ENCODE measurements at places on chromosomes 12 and 14.

DNA sequence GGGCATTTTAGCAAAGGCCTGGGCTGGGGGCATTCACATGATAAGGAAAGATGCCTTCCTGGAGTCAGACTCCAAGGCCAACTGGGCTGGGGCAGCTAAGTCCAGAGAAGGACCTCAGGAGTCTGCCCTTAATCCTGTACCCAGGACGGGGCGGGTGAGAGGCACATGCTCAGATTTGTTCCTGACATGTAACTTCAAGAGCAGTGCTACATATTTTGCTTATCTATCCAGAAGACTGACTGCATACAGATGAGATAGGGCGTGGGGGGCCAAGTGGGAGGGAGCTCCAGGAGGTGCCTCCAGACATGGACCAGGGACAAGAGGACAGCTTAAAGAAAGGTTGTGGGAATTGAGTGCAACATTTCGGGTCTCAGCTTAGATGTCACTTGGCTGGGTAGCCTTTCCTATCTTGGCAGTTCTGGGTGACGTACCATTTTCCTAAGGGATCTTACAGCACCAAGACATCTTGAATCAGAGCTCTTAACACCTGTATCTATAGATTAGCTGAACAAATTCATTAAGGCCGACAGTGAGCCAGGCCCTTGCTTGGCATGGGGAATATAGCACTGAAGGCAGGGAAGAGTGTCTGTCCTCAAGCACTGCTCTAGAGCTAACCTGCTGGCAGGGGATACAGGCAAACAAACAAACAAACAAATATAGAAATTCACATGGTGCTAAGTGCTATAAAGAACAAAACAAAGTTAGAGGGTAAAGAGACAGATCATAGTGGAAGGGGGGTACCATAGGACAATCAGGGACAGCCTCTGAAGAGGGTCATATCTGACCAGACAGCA is 61.2 kb downstream of the PTPN21 start:
- no peak for DNase-seq

- no peak for DNase-seq
These were observed 184.8 kb downstream of the SLC16A7 start for GRCh38 chr12:59780605-59781135.

- DNase-seq: no peak
These were observed 1075.8 kb upstream of the TMEM132C start for GRCh38 chr12:127191129-127191528.

DNA sequence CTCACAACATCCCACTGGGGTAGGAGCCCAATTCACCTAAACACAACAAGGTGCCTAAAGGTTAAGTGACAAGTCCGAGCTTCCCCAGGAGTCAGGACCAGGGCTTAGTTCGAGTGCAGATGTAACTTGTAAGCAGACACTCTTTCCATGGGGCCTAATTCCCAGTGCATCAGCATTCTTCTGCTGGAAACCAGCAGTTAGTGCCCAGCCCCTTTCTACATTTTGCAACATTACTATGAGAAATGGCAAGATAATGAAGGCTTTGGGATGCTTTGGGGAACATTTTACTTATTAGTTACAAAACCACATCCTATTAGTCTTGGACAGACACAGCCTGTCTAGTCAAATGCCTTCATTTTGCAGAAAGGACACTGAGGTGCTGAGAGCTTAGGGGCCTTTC is 179.8 kb downstream of the CALM1 start:
- no peak for DNase-seq

GRCh38 chr14:56808383-56809269 is 1.7 kb downstream of the OTX2 start:
- no peak for DNase-seq

GRCh38 chr12:103161582-103162362 is 204.3 kb downstream of the ASCL1 start:
- DNase-seq: no peak

DNA sequence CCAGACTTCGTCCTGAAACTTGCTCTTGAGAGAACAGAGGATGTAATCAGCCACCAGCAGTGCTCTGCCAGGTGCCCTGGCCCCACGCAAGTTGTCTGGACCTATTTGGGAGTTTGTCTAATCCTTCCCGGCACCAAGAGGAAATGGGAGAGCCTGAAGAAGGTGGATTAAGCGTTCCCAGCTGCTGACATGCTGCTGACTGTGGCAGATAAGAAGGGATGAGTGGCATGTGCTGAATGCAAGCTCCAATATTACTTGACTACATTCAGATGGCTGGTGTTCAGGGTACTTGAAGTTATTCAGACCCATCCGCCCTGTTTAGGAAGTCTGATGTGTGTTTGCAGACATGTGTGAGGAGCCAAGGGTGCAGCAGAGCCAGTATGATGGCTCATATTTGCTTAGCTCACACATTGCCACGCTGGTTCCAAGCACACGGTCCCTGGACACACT is 440.6 kb upstream of the CCDC196 start:
- no peak for DNase-seq

DNA sequence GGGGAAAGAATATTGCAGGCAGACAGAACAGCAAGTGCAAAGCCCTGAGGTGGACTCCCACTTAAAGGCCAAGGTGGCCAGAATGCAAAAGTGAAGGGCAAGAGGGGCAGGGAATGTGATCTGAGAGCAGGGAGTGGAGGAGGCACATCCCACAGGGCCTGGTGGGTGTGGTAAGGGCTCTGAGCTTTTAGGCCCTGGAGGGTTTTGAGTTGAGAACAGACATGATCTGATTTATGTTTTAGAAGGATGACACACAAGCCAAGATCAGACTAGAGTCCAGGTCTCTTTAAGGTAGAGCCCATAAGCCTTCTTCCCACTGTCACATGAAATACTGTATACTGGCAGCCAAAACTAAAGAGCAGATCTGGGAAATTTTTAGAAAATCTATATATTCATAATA is 162.5 kb downstream of the SLC38A4 start:
- DNase-seq: no peak

DNA sequence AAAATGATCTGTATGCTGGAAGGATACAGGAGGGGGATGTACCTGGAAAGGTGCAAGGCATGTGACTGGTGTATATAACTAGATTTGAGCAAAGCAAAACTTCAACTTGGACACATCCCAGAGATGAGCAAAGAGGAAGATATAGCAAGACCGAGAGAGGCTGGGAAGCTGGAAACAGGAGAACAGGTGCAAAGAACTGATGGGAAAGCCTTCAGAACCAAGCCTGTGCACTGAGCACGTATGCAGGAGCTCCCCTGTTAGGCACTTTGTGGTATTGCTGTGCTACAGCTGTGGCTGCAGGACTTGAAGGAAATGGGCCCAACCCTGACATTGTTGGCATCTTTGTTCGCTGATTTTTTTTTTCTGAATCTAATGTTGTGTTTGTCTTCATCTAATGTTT is 120.7 kb upstream of the PWP1 start:
- no peak for DNase-seq

- no peak for DNase-seq
These were observed 36.4 kb downstream of the CAMKK2 start for GRCh38 chr12:121260091-121260490.

DNA sequence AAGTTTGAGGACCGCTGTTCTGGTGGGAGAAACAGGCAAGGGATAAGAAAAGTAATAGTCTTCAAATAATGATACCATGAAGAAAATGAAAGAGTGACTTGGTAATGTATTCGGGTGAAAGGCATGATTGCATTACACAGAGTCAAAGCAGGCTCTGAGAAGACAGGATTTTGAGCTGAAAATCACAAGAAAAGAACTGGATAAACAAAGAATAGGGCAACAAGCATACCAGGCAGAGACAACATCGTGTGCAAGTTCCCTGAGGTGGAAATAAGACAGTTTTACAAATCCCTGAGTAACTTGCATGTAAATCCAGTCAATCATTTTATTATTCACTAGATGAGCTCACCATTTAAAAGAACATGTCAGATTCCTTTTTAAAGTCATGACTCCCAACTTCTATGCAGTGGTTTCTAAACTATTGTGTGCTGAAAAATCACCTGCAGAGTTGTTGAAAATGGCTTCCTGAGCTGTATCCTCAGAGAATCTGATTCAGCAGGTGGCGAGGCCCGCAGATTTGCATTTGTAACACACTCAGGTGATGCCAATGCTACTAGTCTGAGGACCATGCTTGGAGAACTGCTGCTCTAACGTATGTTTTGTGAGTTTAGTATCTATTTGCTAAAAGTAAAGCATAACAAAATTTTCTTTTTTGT is 133.0 kb upstream of the ABCD2 start:
- no peak for DNase-seq

- DNase-seq: no peak
These were observed 121.2 kb downstream of the DIP2B start for GRCh38 chr12:50626026-50626425.

- DNase-seq: no peak
These were observed 11.7 kb downstream of the SLC38A4 start for GRCh38 chr12:46814143-46814542.

DNA sequence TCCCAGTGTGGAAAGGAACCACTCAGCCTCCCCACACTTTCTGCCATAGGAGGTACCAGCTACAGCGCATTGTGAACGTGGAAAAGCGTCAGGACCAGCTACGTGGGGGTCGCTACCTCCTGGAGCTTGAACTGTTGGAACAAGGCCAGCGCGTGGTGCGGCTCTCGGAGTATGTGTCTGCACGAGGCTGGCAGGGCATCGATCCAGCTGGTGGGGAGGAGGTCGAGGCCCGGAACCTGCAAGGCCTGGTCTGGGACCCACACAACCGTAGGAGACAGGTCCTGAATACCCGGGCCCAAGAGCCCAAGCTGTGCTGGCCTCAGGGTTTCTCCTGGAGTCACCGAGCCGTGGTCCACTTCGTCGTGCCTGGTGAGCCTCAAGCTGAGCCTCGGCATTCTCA is 96.8 kb downstream of the B4GALNT3 start:
- no peak for DNase-seq

- DNase-seq: no peak
These were observed 55.8 kb downstream of the TNFAIP2 start for GRCh38 chr14:103179094-103179493.

GRCh38 chr12:130621696-130622298 is 94.3 kb downstream of the RIMBP2 start:
- no peak for DNase-seq

DNA sequence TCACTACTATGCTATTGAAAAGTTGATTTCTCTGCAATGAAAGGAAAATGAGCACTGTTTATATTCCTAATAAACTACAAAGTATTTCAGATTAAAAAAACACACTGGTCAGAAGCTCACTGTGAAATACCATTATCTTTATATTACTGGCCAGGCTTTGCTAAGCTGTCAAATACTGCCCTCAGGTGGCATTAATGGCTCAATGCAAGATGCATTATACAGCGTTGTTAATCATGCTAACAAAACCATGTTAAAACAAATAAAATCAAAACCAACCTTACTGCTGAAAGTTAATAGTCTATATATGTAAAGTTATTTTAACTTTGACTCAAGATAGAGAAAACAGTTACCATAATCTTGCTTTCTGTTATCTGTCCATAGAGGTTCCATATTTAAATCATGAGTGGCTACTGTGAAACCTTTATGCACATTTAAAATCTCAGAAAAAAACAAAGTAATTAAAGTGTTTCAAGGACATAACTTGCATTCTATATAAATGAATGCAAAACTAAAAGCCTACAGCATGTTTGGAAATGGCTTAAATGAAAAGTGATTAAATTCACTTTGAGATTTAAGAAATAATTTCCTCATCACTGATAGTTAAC is 121.7 kb downstream of the RALGAPA1 start:
- peak; percentile 11 for DNase-seq

DNA sequence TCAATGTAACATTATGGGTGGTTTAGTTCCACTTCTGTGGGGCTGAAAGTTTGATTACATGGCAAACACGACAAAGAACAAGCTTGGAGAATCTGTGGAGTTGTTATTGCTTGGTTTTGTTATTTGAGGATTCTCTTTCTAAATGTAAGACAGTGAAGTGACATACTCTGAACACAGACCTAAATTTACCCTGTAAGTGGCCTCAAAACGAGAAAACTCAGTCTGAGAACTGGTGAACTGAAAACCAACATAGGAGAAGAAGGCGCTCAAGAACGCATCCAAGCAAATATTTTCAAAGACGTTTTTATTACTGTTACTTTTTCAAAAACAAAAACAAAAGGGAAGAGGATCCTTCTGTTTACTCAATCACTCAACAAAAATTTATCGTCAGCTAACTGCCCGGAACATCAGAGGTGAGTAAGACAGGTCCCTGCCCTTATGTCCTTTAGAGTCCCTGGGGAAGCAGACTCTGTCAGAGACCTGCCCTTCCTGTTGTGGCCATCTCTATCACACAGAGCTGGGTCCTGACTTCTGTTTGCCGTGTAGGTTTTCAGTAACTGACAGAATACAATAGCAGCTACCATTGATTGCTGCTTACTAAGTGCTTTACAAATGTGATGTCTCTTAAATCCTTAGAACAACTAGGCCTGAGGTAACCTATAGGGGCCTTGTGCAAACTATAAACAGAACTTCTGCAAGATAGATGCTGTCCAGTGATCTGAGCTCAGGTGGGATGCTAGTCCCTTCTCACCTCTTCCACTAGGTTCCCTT is 79.3 kb upstream of the C12orf71 start:
- DNase-seq: no peak

DNA sequence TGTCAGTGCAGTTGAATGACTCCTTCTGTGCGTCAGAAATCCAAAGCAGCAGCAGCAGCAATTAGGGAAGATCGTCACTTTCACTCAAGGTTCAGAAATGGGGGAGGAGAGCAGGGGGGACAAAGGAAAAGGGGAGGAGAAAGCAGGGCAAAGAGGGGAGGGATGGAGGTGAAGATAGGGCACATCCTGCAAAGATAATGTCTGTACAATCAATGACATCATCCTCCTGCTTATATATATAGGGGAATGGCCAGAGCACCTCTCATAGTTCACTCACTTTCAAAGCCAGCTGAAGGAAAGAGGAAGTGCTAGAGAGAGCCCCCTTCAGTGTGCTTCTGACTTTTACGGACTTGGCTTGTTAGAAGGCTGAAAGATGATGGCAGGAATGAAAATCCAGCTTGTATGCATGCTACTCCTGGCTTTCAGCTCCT is at the start of gene NTS:
Gene NTS, plus strand, starts transcription at position 265 of the 431 bp plus-strand sequence. Its CDS starts 109 bp downstream, at position 374.
- DNase-seq: no peak

DNA sequence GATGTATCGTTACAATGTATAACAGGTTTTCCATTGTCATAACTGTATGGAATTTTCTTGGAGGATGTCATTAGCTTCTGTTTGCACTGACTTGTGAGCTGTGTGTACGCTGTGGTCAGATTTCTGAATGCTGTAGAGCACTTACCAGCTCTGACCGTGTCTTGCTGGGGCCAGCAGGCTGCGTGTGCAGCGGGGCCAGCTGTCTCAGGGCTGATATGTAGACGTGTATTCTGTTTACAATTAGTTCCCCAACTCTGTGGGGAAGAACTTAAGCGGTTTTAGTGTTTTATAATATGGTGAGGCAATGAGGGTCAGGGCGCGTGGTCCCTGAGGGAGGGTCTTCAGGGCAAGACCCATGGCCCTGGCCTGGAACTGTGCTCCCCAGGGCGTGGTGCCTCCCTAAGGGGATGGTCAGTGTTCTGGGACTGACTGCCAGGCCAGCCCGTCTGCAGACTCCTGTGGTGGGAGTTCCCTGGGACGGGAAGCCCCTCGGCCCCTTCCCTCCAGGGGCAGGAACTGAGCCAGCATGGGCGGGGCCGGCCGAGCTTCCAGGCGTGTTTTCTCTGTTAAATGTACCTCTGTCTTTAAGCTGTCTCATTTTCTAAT is 18.7 kb downstream of the XRCC3 start:
- no peak for DNase-seq

- DNase-seq: no peak
These were observed 33.3 kb downstream of the ITPR2 start for GRCh38 chr12:26799741-26800140.

- DNase-seq: no peak
These were observed 166.2 kb downstream of the ANO2 start for GRCh38 chr12:5778821-5779220.

- DNase-seq: no peak
These were observed 29.3 kb upstream of the LGALS3 start for GRCh38 chr14:55099756-55100155.

GRCh38 chr14:103889313-103890051 is 38.8 kb upstream of the TDRD9 start:
- no peak for DNase-seq
